ENCODE measurements at places on chromosomes 11 and 22.
A peak's percentile ranks its signal among the peaks of the same experiment; 100 is the strongest.

DNA sequence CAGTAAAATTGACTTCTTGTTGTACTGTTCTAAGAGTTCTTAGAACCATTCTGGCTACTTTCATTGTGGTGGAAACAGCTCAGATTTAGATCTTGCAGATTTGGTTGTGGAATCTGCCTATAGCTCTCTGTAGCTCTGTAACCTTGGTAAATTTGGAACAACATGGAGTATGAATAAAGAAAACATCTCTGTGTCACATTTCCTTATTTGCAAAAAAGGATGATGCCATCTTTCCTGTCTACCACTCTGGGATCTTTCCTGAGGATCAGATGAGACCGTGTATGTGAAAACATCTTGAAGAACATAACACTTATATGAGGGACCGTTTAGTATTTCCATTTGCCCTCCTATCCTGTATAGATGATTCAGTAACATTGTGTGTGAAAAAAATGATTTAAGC is 9.1 kb downstream of the ACRV1 start:
- DNase-seq, result no peak

DNA sequence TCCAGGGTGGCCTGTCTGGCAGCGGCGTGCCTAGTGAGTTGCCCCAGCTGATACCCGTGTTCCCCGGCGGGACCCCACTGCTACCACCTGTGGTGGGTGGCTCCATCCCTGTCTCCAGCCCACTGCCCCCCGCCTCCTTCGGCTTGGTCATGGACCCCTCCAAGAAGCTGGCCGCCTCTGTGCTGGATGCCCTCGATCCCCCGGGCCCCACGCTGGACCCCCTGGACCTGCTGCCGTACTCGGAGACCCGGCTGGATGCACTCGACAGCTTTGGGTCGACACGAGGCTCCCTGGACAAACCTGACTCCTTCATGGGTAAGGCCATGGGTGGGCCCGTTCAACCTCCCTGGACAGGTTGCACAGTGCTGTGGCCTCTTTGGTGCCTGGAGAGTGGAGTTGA is 38.5 kb downstream of the ZC3H7B start:
- DNase-seq, result no peak

- no peak for DNase-seq
Measured at GRCh38 chr11:112977755-112978154, 16.5 kb downstream of the NCAM1 start.

- peak; percentile 49 for DNase-seq
Measured at GRCh38 chr11:117097389-117098268, 599 bp downstream of the SIK3 start.

DNA sequence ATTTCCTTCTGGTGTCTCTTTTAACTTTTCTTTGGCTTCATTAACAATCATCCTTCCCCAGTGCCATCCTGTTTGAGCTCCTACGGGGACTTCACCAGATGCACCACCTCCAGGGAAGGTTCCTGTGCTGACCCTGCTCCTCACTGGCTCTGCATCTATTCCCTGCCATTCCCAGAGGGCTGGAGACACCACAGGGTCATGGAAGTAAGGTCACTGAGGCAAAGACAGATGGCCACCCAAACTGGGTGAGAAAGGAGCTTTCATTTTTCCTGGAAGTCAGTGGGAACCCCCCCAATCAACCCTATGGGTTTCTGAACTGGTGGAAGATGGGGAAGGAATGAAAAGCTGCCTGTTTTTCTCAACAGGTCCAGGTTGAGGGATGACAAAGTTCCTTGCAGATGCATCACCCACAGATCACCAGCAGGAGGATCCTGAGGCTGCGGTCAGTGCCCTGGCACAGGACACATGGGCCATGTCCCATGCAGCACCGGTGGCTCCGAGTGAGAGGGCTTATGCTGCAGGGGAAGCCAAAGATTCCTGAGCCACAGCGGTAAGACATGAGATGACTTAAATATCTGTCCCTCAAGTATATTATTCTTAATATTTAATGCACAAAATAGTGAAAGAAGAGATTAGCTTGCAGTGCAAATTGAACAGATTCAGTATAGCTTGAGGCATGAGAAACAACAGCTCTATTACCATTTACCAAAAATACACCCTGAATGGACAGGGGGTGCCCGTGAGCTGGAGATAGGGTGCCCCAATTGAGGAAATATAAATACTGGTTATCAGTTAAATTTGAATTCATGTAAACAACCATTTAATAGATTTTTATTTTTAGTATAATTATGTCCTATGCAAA is 73.0 kb upstream of the VPREB1 start:
- DNase-seq, result no peak

DNA sequence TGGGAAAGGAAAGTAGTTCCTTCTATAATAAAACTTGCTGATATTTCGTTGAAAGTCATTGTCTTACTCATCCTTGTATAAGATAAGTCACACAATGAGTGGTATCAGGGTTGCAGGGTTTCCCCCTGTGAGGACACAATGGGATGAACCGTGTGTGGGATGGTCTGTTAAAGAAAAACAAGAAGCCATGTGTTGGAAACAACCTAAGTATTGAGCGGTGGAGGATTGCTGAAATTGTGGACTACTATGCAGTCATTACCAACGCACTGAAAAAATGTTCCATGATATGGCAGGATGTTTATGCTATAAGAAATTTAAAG is 28.6 kb downstream of the PTPRJ start:
- peak; percentile 90 for DNase-seq

DNA sequence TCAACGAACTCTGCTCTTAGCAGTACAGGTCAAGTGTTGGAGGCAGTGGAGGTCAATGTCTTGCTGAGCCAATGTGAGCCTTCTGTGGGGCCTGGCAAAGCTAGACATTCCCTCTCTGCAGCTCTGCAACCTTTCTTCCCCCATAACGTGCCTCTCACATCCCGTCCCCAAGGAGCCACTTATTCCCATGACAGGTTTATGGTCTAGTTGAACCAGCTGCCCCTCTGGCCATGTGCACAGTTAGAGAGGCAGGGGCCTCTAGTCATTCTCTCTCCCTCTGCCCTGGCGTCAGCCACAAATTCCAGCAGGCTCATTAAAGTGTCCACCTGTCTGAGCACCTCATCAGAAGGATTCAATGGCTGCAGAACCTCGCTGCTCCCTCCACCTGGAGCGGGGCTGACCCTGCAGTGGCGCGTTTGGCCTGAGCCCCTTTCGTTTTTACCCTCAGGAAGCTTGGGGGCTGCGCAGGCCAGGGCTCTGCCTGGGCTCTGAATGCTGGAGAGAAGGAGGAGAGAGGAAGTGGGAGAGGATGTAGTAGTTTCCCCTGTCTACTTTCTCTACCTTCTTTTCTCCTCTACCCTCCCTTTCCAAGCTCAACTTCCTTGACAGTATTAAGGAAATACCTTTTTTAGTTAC is 302.1 kb upstream of the B3GAT1 start:
- DNase-seq, result no peak

DNA sequence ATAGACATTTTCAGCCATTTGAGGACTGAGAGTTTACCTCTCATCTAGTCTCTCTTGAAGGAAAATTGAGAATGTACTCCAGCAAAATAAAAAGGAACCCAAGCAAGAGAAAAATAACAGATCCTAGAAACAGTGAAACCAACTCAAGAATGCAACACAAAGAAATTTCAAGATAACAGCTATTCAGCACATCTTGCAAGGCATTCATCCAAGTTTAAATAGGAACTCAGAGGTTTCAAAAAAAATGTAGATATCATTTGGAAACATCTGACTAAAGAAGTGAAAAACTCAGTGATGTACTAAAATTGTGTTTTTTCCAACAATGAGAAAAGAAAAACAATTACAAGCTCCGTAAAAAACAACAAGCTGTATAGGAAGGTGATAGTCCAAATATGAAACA is 76.4 kb downstream of the TMEM135 start:
- no peak for DNase-seq

DNA sequence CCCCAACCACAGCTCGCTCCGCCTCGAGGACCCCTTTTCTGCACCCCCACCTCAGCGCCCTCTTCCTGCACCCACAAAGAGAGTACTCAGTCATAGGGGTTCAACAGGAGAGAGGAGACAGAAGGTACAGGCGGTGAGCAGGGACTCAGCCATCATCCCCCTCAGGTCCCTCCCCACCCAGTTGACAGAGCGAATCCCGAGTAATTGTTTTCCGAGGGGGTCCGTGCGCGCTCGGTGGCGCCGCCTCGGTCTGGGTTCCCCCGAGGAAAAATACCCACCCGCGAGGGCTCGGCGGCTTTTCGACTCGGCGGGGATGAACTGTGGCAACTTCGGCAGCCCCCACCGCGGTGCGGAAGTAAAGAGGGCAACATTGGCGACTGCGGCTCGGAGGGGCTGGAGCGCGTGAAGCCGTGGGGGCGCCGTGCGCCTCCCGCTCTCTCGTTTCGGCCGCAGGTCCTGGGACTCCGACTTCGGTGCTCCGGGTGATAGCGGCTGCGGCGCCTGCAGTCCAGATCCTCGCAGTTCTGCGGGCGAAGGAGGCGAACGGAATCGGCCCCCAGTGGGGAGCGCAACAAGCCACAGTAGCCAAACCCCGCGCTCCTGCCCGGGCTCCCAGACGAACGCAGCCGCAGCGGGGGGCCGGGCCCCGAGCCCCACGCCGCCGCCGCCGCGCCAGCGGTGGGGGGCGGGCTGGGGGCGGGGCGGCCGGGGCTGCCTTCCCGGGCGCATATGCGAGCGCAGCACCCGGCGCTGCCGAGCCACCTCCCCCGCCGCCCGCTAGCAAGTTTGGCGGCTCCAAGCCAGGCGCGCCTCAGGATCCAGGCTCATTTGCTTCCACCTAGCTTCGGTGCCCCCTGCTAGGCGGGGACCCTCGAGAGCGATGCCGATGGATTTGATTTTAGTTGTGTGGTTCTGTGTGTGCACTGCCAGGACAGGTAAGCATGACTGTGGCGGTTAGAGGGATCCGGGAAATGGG is at the start of gene NELL1:
Gene NELL1, plus strand, starts transcription at position 743 of the 976 bp plus-strand sequence.
- no peak for DNase-seq

GRCh38 chr11:1256257-1257045 is 33.6 kb downstream of the MUC5B start:
- no peak for DNase-seq

GRCh38 chr11:7612661-7613393 is 60.5 kb downstream of the CYB5R2 start:
- DNase-seq, result no peak

- DNase-seq, result no peak
Measured at GRCh38 chr11:45606514-45607281, 58.7 kb downstream of the CHST1 start.

DNA sequence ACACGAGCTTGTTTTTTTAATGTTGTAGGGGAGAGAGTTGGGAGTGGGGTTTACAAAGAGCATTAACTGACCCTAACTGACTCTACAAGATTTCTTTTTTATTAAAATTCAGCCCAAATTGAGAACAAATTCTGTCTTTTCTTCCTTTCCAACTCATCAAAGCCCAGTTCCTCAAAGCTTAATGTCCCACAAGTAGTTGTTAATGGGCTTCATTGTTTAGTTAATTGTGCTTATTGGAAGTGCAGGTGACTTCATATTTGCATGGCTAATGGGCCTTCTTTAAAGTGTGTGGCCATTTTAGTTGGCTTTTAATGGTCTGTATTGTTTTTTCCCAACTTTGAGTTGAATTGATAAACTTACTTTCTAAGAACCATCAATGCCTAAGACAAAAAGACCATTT is 39.8 kb downstream of the MPPED2 start:
- DNase-seq, result no peak

DNA sequence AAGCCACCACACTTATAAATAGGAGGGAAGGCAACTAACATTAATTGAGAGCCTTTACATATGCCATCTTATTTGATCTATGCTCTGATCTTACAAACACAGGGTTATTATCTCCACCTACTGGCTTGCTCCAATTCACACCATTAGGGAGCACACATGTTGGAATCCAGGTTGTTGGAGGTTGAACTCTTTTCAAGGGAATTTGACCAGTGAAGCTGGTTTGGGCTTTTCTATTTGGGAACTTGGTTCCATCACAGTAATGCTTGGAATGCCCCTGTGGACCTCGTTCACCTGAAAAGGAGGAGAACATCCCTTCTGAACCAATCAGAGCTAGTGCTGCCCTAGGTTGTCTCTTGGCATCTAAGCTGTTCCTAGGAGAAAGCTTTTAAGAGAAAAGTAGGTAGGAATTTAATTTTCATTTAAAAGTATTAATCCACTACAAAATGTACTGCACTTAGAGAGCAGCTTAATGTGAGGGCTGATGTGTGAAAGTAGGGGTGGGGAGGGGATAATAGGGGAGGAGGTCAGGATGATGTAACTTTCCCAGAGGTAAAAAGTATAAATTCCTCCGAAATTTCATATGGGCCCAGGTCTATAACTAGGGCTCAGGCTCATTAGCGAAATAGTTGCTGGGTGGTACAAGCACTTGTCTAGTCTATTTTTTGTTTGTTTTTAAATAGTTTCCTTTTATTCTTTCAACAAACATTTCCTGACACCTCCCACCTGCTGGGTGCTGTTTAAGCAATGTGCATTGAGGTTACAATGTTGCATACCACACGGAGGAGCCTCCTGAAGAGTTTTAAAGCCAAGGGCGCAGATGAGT is 7.6 kb upstream of the MICAL2 start:
- no peak for DNase-seq

DNA sequence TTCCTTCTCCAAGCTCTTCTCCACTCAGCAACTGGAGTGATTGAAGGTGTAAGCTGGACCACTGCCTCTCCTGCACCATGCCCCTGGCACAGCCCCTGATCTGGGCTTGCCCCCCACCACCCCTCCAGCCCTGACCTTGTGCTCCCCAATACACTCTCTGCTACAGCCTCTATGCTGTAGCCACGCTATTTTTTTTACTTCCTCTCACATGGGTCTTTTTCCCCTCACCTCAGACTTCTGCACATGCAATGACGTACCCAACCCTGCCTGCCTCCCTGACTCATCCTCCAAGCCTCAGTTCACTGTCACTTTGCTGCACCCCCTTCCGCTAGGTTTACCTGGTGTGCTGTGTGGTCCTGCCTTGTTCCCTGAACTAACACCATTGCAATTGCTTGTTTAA is 9.0 kb downstream of the CSNK2A3 start:
- DNase-seq, result no peak

GRCh38 chr11:117980720-117981119 is 5.5 kb upstream of the IL10RA start:
- no peak for DNase-seq

DNA sequence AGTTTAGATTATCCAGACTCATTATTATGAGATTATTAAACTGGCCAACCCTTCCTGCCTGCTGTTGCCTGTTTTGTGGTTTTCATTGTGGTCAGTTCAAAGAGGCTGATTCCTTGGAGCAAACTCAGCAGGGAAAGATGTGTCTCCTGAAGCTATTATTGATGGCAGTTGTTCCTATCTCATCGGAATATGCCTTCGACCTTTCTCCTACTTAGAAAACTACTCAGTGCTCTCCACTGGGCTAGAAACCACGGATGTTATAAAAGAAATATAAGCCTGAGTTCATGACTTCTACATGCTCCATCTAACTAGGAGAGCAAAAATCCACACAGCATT is 80.2 kb upstream of the NAV2 start:
- DNase-seq, result no peak

DNA sequence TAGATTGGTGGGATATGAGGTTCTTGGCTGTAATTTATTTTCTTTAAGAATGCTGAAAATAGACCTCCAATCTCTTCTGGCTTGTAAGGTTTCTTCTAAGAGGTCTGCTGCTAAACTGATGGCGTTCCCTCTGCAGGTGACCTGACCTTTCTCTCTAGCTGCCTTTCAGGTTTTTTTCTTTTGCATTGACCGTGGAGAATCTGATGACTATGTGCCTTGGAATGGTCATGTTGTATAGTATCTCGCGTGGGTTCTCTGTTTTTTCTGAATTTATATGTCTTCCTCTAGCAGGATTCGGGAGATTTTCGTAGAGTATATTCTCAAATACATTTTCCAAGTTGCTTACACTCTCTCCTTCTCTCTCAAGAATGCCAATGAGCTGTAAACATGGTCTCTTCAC is 122.2 kb downstream of the DDX10 start:
- DNase-seq, result no peak

Data from stimulated activated naive CD8-positive, alpha-beta T cell treated with anti-CD3 and anti-CD28 coated beads, Interleukin-15, amount 100 ng/mL, for 72 hours (primary cell).